ENCODE measurements at places on chromosomes 3 and 15. TPM values are rescaled to one million over a fixed set of nuclear protein-coding genes. Genes with fewer than 3 reads are reported as not detected.

GRCh38 chr3:188415196-188415595 is 261.2 kb downstream of the LPP start:
- DNase-seq = peak; percentile 33

DNA sequence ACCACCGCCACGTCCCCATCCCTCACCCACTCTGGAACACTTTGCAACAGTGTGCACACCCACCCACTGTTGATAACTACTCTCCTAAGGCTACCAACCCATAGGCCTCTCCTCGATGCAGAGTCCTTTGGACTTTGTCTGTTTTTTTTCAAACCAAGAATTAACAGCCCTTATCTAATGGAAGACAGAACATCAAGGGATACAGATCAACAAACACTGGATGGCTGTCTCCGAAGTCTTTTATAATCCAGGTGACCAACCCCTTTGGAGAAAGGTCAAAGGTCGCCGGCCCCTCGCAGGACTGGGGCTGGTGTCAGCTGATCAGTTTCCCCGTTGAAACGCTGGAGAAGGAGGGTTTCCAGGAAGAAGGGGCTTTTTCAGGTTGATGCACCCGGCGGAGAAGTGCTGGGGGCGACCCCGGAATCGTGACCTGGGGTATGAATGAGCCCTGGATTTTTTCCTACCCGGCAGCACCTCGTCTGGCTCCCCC is 532 bp downstream of the B4GALT4 start:
- no peak for DNase-seq

DNA sequence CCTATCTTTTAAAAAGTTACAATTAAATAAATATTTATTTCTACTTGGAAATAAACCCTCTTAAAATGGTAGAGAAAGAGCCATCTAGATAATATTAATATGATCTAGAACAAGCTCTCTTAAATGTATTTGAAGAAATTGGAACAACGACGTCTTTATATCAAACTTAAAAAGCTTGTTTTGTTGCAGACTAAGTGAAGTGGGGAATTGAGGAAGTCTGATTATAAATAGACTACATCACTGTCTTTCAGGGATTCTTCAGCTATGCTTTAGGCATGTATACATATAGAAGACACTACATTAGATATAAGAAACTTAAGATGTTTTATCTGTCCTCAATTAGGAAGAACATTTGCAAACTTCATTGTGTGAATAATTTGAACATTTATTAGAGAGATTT is 1.8 kb downstream of the BCHE start:
- no peak for DNase-seq

DNA sequence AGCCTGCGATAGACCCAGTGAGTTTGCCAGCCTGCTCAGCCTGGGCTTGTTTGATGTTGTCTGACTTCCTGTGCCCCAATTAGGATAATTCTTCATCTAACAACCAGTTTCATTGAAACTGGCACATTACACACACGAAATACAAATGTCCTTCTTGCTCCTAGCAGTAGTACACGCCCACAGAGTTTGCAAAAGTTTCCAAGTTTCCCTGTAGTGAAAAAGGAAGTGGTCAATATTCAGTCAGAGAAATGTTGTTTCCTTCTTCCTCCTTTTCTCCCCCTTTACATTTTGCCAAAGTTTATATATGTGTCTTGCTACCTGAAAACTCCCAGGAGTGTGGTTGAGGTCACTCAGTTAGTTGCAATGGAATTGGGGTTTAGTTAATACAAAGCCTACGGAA is 58.4 kb upstream of the LRTM1 start:
- DNase-seq = no peak

DNA sequence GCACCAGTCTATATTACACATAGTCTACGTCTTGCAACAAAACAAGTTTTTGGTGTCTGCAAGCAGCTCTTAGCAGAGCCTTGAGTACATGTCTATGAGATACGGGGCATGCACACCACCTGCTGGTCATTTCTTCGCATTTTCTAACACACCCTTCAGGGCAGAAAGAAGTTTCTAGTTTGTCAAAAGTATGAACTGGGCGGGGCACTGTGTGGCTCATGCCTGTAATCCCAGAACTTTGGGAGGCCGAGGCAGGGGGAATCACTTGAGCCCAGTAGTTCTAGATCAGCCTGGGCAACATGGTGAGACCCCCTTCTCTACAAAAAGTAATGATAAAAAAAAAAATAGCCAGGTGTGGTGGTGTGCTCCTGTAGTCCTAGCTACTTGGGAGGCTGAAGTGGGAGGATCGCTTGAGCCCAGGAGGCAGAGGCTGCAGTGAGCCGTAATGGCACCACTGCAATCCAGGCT is 64.2 kb upstream of the ARL8B start:
- peak; percentile 85 for DNase-seq

GRCh38 chr15:101434032-101434920 is 55.2 kb downstream of the PCSK6 start:
- no peak for DNase-seq

GRCh38 chr3:10933805-10934481 is 58.6 kb upstream of the SLC6A1 start:
- DNase-seq = peak; percentile 45

The SNX4 gene
- polyA plus RNA-seq = 10.7 TPM

DNA sequence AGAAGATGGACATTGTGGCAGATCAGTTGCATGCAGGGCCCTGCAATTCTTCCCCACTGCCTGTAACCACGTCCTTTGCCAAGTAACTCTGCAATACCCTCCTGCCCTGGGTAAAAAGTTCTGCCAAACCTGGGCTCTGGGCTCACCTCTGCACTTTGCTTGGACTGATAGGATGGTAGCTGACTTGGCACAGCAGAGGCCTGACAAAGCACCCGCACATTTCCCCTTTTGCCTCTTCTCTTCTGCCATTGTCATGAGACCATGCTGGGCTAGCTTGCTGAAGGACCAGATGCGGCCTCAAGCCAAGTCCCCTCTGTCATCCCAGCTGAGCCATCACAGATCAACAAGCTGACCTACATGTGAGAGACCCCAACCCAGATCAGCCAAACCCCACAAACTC is 122.4 kb downstream of the SMAD6 start:
- no peak for DNase-seq

GRCh38 chr15:32857732-32858131 is 139.9 kb downstream of the GREM1 start:
- DNase-seq = no peak
